CD4-positive, alpha-beta T cell treated with Interferon alpha-2 for 1 hour (primary cell): ENCODE measurements at places on chromosomes 4 and X.
A peak's percentile ranks its signal among the peaks of the same experiment; 100 is the strongest.

- DNase-seq = no peak
Observed at GRCh38 chr4:150886597-150886996, 128.5 kb downstream of the LRBA start.

- DNase-seq = no peak
Observed at GRCh38 chr4:27005501-27005900, 144.9 kb downstream of the STIM2 start.

- DNase-seq = no peak
Observed at GRCh38 chrX:138708268-138708667, 3.2 kb downstream of the FGF13 start.

- no peak for DNase-seq
Observed at GRCh38 chrX:108699368-108699767, 37.0 kb downstream of the IRS4 start.

GRCh38 chrX:9153300-9153699 lies 119.4 kb upstream of the FAM9B start:
- no peak for DNase-seq

DNA sequence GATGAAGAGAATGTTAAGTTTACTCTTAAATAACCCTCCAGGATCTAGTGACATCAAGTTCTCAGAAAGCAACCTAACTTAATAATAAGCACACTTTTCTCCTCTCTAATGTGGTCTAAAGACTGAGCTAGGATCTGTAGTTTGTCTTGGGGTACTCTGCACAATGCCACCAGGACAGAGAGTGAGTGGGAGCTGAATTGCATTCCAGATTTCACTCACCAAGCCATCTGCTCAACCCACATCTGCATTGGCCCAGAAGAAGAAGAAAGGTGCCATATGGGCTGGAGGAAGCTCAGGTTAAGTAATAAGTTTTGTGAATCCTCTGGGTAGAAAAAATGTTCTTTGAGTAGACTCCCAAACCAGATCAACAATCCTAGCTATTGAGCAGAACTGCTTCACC lies 384.6 kb downstream of the PPP3CA start:
- DNase-seq = no peak

DNA sequence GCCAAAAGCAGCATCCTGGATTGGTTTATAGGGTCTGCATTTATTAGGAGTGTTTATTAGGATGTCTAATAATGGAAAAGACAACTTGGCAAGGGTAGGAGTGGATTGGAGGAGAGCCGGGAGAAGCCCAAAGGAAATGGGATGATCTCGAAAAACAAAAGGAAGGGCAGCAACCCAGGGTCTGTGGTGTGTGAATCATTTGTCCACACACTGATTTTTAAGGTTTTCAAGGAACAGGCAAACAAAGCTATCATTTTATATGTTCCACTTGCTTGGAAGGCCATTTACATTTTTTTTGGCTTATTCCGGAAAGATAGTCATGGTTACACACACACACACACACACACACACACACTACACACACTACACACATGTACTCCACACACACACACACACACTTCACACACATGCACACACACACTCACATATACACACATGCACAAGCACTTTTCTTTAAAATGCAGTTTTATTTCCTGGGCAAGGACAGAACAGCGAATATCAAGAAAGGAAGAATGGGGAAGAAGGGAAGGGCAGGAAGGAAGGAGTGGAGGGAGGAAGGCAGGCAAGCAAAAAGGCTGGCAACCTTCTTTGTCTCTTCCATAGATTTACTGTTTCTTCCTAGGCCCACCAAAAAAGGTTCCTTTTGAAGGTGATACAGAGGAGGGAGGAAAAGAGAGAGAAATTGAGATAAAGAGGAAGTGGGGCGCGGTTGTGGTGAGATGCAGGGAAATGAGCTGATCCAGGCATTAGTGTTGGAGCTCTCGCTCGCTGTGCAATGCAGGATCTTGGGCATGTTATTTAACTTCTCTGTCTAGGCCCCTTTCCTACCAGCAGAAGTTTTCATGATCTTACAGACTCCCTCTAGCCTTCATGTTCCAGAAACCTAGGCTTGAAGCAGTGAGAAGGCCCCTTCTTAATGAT lies 88.6 kb upstream of the MAML3 start:
- DNase-seq = peak; percentile 9

GRCh38 chrX:46710927-46711623 lies 47.8 kb downstream of the SLC9A7 start:
- no peak for DNase-seq
